ENCODE measurements at places on chromosomes 6 and 20.

- no peak for DNase-seq
Measured at GRCh38 chr6:119749335-119749734, 399.8 kb upstream of the MAN1A1 start.

GRCh38 chr20:23823111-23823510, 3.4 kb downstream of the CST2 start:
- DNase-seq: no peak

DNA sequence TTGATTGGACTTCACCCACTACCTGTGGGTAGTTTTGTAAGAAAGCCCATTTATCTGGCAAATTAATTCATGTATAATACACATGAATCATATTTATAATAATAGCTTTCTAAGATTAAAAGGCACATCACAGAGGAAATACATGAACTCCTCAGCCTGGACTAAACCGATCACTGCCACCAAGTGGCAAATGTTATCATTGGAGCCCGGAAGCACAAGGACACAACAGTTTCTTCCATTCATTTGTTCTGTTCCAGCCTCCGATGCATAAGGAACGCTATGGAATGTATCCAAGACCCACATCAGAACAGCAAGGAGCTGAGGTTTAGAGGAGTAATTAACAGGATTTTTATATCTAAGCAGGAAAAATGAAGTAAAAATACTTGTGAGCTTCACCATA, 13.9 kb upstream of the IPCEF1 start:
- DNase-seq: no peak

- no peak for DNase-seq
Measured at GRCh38 chr6:81265106-81265505, 487.4 kb downstream of the TENT5A start.

- peak; percentile 19 for DNase-seq
Measured at GRCh38 chr6:158500016-158500735, 59.7 kb upstream of the TMEM181 start.
